ENCODE measurements at places on chromosomes 7 and 10. TPM values are rescaled to one million over a fixed set of nuclear protein-coding genes. Genes with fewer than 3 reads are reported as not detected.

DNA sequence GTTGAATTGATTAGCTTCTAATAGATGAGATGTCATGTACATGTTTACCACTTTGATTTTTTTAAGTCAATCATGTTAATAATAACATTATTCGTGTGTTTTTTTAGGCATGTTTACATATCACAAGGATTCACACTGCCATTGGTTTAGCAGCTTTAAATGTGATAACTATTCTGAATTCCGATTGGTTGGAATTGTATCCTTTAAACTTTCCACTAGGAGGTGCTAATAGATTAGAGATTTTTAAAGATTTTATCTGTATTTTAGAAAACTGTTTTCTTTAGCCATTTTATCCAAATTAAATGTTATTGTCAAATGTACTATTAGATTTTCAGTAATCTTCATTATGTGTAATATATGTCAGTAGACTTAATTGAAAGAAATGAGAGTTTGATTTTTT lies 83.2 kb downstream of the HECTD2 start:
- no peak for DNase-seq

GRCh38 chr7:146208492-146208891 lies 91.9 kb downstream of the CNTNAP2 start:
- no peak for DNase-seq

The CYP2E1 gene
- 0.80 TPM for total RNA-seq

The OSBPL3 gene
- total RNA-seq = 9.0 TPM

DNA sequence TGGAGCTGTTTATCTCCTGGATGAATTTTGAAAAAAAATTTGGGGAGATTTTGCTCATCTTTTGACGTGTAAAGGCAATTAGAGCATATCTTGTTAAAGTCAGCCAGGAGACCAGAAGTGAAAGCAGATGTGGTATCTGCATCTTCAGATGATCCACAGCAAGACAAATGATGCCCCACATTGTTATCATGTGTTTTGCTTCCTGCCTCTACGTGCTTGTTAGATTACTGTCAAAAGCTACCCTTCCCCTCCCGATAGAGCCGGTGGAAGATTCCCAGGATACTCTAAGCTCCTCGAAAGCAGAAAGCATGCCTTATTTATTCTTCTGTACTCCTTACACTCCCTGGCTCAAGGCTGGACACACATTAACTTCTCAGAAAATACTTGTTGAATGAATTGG lies 12.9 kb downstream of the COL17A1 start:
- DNase-seq = no peak

GRCh38 chr7:157568770-157569584 lies 232.2 kb downstream of the DNAJB6 start:
- peak; percentile 52 for DNase-seq

GRCh38 chr10:130010653-130011052 lies 46.6 kb upstream of the EBF3 start:
- DNase-seq = no peak

DNA sequence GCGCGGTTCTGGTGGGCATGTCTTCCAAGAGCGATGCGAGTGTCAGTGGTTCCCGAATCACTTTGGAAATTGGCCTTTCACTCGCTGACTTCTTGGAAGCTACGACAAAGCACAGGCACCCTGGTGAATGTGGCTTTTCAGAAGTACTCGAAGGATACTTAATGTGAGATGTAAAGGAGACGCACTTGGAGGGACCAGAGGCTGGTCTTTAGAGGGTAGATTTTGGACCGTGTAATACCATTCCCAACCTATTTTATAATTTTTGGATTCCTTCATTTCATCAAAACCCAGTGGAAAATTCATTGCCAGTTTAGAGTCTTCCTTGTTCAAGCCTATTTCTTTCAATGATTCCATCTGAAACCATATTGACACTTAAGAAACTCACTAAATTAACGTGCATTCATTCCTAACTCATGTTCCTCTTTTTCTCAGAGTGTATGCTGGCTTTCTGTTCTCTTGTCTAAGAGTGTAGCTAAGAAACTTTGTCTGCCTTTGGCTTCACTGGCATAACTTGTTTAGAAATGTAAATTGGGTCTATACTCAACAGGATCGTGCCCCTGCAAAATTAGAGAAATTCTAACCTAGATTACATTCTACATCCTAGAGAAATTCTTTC lies 645 bp upstream of the COPG2 start:
- DNase-seq = no peak

DNA sequence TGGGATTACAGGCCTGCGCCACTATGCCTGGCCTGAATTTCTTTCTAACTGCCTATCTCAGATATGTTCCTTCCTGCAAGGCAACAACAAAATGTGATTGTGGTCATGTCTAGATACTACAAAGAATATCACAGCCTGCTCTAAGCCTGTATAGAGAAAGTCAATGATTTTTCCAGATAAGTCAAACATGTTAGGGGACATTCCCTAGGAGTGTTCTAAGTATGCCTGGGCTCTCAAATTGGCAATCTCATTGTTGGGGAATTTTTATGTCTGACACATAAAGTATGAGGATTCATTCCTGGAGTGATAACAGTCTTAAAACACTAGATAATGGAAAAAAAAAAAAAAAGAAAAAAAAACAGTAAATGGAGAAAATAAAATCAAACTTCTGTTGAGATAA lies 406.1 kb downstream of the GATA3 start:
- DNase-seq = no peak

- DNase-seq = no peak
Observed at GRCh38 chr7:150003304-150003810, 129.6 kb downstream of the ATP6V0E2 start.

DNA sequence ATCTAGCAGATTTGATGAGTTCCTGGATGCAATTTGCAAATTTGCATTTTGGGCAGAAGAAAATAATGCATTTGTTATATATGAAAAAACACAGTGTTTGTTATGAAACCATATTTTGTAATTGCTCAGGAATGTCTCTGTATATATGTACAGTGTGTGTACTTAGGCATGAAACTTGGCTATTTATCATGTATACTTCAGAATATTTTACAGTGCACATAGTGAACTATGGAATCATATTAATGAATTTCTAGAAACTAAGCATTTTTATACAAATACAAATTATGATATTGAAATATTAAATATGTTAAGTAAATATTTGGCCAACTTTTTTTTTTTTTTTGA lies 107.5 kb downstream of the TWIST1 start:
- no peak for DNase-seq

GRCh38 chr7:71584256-71584655 lies 452.3 kb downstream of the GALNT17 start:
- no peak for DNase-seq

GRCh38 chr7:139299296-139299695 lies 41.8 kb upstream of the FMC1 start:
- DNase-seq = no peak

GRCh38 chr10:27153845-27154193 lies 365 bp downstream of the YME1L1 start:
- peak; percentile 43 for DNase-seq

DNA sequence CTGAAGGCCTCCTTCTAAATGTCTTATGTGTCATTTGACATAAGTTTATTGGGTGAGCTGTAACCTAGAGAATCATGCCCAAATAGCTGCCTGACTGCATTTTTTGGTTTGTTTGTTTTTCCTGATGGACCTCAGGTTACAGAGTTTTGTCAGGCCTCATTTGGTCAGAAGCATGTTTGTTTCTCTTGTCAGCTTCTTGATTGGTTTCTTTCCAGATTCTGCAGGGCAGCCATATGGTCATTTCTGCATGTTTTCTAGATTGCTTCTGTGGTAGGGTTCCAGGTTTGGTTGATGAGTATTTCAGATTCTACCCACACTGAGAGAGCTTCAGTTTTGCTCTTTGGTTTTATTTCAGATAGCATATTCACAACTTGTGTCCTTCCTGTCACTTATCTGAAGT lies 28.0 kb downstream of the GLCCI1 start:
- no peak for DNase-seq

The ACTL6B gene
- total RNA-seq = not detected

The MICU1 gene
- 51.2 TPM for total RNA-seq

DNA sequence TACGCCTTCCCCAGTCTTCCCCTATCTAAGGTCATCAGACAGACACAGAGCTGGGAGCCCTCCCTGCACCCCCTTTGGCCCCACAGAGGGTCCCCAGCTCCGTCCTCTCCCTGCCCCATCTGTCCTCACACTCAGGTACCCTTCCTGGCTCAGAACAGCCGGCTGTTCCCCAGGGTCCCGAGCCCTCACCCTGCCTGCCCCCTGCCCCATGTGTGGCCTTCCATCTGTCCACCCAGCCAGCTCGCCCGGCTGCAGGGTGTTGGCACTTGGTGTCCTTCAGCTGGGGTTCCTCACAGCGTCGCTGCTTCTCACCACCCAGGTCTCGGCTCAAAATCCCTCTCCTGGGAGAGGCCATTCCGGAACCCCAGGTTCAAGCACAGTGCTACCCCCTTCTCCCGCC lies 28.9 kb upstream of the ELFN1 start:
- DNase-seq = no peak

The VSTM2A gene
- not detected for total RNA-seq

DNA sequence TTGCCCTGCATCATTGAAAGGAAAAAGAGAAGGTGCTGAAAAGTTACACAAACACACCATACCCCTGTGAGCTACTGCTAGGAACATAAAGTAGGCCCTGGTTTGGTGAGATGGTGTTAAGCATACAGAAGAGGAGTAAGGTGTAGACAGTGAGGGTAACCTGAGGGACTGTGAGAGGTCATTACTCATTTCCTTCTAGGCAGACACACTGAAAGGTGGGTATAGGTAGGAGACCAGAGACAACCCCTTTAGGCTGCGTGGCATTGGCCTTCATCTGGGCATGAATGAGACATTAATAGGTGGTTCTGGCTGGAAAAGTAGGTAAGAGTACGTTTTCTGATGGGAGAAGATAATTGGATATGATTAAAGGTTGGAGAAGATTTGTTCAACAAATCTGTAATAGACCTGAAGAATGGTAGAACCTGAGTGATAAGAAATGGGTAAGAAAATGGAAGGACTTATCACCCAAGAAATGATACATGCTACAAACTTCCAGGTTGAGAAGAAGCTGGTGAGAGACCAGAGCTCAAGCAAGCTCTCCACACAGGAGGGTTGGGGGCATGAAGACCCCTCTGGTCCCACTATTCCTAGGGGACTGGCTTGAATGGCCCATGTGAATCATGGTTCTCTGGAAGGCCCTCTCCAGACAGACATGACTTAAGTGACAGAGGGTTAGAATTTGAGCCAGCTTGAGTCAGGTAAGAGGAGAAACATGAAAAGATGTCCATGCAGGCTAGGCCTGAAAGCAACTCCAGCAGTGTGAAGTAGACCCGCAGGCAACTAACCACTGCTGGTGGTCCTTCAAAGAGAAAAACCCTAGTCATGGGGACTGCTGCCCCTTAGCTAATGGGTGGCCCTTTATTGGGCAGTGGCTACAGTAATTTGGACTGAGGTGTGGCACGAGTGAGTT lies 3.8 kb downstream of the COMTD1 start:
- no peak for DNase-seq

DNA sequence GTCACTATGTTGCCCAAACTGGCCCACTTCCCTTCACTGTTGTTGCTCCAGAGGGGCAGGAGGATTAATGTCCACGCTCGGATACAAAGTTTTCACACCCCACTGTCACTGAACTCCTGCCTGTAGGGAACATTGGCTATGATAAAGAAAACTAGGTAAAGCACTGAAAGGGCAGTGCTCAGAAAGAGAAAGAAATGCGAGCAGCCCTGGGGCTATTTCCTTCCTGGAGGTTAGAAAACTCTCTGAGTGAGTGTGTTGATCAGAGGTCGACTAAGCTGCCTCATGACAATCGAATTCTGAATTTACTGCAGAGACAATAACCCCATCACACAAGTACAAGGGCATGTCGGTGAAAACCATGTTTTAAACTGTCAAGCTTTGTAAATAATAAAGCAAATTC lies 227.2 kb upstream of the PITRM1 start:
- DNase-seq = no peak

- DNase-seq = no peak
Observed at GRCh38 chr7:135160858-135161653, 9.5 kb downstream of the CYREN start.

DNA sequence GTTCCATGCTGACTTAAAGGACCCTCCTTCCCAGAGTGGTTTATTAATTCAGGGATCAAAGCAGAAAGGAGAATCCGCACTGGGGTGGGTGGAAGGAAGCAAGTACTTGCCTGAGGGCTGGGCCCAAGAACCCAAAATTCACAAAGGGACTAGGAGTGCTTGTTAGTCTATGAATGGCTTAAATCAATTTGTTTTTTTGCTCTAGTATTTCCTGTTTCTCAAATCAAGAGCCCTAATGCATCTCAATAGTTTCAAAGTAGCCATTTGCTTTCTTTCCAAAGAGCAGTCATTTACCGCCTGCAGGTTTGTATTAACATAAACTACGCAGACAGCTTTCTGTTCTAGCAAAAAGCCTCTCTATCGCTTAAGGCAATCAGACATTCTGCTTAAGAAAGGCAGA lies 44.2 kb upstream of the SLC35G1 start:
- no peak for DNase-seq

DNA sequence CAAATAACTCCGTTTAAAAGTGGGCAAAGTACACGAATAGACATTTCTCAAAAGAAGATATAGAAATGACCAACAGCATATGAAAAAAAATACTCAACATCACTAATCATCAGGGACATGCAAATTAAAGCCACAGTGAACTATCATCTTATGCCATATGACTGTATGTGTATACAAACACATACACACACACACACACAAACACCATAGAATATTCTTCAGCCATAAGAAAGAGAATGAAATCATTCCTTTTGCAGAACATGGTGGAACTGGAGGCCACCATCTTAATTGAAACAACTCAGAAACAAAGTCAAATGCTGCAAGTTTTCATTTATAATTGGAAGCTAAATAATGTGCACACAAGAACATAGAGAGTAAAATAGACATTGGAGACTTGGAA lies 1019.4 kb downstream of the KCNMA1 start:
- DNase-seq = no peak

DNA sequence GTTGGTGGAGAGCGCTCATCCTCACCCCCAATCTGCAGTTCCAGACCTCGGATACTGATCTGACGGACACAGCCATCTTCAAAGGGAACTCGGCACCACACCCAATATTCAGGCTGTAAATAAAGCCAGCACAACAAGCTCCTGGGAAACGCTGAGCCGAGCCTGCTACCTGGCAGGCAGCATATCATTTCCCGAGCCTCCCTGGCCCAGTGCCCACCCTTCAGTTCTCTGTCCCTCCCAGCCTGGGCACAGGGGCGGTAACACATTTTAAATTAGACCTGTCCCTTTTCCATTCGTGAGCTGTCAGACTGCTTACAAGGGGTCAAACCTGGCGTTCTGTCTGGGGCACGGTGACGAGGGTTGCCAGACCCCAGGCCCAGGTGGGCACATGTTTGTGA lies 250.5 kb downstream of the ARHGAP12 start:
- DNase-seq = peak; percentile 66

GRCh38 chr10:79399223-79399831 lies 46.1 kb downstream of the ZCCHC24 start:
- DNase-seq = peak; percentile 96

GRCh38 chr7:156954941-156955340 lies 5.4 kb downstream of the NOM1 start:
- no peak for DNase-seq

Data from right cardiac atrium (tissue), 5 donors.